ENCODE measurements at places on chromosomes 7 and 10.

DNA sequence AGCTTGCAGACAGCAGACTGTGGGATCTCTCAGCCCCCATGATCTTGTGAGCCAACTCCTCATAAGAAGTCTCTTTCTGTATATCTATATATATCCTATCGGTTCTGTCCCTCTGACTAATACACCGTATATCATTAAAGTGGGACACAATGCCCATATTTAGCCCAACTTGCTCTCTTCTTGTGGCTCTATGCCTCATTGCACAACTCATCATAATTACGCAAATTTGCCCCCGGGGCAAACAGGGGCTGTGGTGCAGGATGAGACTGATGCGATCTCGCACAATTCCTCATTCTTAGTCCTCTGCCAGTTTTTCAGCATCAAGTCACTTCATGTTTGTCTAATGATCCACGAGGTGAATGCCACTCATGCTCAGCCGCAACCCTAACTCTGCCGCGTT lies 183.2 kb downstream of the PRPF18 start:
- peak; percentile 84 for DNase-seq

- DNase-seq: no peak
Observed at GRCh38 chr7:80622541-80622940, 15.9 kb upstream of the CD36 start.

DNA sequence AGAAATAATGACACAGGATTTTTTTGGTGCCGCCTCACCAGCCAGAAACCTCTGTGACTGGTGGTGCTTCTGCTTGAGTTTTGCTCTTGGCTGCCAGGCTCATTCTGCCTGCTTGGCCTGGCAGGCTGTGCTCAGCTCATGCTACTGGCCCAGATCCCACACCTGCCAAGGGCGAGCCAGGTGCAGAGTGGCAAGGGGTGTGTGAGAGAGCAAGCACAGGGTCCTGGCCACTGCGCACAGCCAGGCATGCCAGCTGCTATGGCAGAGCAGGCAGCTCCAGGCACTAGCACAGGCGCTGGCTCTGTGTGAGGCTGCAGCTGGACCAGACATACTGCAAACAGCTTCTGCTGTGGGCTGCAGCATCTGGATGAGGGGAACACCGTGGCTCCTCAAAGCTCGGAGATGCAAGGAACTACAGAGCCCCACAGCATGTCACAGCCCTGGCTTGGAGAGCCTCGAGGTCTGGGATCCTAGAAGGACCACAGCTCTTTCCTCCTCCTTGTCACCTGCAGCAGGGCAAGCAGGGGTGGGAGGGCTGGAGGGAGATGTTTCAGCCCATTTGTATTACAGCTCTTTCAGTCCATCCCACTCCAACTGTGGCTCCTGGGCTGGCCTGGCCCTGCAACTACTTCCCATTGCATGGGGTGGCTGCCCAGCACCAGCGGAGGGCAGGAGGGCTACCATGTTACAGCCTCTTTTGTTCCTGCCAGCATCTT lies 313.4 kb upstream of the SEMA3C start:
- DNase-seq: no peak

GRCh38 chr7:22647451-22648257 lies 79.3 kb upstream of the IL6 start:
- no peak for DNase-seq

- no peak for DNase-seq
Observed at GRCh38 chr7:50463035-50463434, 12.9 kb upstream of the FIGNL1 start.

All from epithelial cell of prostate (primary cell).